ENCODE measurements at places on chromosomes 5 and 9. TPM values are rescaled to one million over a fixed set of nuclear protein-coding genes. Genes with fewer than 3 reads are reported as not detected.

DNA sequence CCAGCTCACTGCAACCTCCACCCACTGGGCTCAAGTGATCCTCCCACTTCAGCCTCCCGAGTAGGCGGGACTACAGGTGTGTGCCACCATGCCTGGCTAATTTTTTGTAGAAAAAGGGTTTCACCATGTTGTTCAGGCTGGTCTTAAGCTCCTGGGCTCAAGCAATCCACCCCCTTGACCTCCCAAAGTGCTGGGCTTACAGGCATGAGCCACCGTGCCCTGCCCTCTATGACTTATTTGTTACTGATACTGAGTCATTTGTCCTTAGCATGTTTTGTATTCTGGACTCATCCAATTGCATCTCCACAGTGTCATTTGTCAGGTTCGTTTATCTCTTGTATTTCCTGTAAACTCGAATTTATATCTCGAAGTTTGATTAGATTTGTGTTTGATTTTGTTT, 2.7 kb upstream of the ITK start:
- no peak for DNase-seq

DNA sequence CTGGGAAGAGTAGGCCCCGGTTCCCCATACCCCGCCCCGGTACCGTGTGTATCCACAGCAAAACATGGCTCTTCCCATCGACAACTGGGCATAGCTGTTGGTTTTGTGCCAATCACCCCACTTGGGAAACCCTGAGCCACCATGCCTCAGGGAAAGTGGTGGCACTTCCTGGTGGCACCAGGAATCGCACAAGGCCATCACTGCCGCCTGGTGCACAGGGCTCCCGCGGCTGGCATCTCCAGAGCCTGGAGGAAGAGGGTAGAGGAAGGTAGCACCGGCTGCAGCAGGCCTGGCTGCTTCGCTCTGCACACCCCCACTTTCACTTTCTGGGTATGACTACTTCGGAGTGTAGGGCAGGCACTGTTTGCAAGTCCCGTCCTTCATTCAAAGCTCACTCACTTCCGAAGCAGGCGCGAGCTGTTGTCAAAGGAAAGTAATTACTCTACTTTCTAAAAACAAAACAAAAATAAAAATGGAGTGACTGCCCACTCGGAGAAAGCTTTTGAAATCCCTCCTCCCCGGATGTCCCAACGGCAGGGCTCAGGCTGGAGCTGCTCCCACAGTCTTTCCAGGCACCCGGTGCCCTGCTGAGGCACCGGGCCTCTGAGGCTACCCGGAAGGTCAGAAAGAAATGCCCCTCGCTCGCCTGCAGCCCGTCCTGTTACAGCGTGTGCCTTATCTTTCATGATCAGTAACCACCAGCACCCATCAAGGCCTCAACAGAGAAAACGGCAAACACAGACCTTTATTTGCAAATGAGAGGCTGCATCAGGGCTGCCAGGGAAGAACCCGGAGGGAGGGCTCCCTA, 2.0 kb downstream of the BRD3 start:
- DNase-seq = peak; percentile 23

DNA sequence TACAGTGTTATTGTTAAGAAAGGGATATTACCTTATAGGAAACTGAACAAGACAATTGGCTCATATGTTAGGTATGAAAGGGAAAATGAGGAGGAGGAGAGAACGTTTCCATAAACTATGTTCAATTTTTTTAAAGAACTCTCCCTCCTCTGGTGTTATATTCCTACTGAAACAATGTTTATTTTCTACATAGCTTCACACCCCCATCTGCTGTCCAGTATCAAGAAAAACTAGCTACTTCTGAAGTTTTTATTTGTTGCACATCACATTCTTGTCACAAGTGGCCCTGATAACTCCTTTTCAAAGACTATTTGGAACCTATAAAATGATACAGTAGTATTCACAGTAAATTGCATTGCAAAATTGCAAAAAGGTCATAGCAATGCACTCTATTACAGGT, 223.4 kb upstream of the FAM174A start:
- no peak for DNase-seq

DNA sequence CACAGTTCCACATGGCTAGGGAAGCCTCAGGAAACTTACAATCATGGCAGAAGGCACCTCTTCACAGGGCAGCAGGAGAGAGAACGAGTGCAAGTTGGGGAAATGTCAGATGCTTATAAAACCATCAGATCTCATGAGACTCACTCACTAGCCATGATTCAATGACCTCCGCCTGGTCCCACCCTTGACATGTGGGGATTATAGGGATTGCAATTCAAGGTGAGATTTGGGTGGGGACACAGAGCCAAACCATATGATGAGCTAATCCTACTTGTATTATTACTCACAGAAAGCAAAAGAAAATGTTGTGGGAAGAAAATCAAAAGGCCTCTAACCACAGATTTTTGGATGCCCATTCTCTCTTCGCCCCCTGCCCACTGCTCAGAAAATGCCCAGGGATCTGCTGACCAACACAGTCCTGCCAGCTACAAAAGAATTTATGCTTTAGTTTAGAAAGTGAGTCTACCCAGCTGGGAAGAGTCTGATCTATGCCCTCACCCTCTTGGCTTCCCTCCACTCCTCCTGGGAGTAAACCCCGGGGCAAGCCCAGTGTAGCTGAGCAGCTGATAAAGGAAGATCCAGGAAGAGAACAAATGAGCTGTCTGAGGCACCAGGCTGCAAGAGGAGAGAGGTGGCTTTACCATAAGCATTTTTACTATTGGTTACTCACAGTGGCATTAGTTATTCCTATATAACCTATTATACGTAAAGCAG, 53.1 kb downstream of the RNF130 start:
- no peak for DNase-seq

DNA sequence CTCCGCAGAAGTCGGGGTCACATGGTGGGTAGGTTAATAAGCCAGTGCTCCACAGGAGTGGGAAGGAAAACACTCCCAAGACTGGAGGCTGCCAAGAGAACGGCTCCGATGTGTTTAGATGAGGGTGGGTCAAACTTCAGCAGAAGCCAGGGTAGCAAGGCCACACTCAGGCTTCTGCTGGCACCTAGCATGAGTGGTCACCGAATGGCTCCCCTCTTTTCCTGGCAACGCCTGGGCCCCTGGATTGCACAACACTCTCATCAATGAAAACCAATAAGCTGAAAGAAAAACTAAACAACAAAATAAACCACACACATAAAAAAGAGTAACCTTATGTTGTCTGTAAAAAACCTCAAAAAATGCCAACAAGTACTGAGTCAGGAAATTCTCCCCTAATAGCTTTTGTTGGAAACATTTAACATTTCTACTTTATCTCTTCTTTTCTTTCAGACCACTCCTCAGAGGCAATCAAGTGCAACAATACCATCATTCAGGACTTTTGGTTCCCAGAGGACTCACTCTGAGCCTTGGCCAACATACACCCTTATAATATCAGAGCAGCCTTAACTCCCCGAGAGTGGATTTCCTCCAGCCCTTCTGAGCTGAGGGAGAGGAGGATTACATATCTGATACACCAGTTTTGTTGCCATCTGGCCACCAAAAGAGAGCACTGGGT, 279.9 kb downstream of the ENC1 start:
- no peak for DNase-seq

GRCh38 chr5:115402822-115403577, 106.5 kb upstream of the CCDC112 start:
- DNase-seq = no peak

DNA sequence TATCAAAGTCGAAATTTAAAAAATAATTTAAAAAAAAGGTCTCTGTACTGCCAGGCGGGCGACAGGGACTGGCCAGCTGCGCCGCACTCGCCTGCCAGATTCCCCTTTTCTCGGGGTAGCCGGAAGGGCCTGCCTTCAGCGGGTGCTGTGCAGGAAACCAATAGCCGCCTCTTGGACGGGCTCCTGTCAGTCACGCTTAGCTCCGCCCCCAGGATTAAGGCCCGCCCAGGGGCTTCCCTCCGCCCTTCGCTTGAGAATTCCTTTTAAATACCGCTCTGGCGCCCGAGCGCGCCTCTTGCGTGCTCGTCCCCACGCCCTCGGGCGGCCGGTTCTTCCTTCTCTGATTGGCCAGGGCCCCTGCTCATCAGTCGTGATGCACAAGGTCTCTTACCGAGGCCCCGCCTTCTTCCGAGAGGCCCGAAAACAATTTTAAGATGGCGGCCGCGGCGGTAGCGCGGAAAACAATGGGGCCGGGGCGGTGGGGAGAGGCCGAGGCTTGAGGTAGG, at the start of gene MAML1:
Gene MAML1 (plus strand): TSS at position 411 of the 506 bp plus-strand sequence. CDS start 291 bp downstream, outside the sequence.
- peak; percentile 100 for DNase-seq

GRCh38 chr9:16312116-16312515, 558.4 kb downstream of the BNC2 start:
- DNase-seq = peak; percentile 81

GRCh38 chr5:1709171-1709803, 90.3 kb downstream of the MRPL36 start:
- no peak for DNase-seq

- DNase-seq = no peak
These were observed 10.9 kb downstream of the RIC1 start for GRCh38 chr9:5639816-5640215.

DNA sequence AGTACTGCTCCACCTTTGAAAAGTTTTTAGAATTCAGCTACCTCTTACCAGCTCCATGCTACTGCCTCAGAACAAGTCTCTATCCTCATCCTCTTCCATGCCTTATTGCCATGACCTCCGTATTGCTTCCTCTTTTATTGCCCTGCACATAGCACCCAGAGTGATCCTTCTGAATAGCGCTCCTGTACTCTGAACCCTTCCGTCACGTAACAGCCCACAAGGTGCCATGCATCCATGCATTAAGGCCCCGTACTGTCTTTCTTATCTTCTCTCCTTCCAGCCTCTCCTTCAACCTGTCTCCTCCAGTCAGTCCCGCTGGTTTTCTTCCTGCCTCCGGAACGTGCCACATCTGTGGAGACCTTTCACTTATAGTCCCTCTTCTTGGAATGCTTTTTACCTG, 273.3 kb upstream of the SEMA6A start:
- no peak for DNase-seq

DNA sequence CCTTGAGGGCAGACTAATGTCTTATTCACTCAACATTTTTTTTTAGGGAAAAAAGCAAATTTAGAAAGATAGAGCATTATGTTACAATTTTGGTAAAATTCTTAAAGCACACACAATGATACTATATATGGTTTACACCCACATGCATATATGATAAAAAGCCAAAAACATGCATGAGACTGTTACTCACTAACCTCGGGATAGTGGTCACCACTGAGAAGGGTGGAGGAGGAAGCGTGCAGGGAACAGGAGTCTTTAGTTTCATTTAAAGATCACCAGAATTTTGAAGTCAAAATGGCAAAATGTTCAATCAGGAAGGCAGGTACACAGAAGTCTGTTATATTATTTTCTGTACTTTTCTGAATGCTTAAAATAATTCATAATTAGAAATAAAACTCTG, 9.2 kb downstream of the ARL15 start:
- DNase-seq = no peak

DNA sequence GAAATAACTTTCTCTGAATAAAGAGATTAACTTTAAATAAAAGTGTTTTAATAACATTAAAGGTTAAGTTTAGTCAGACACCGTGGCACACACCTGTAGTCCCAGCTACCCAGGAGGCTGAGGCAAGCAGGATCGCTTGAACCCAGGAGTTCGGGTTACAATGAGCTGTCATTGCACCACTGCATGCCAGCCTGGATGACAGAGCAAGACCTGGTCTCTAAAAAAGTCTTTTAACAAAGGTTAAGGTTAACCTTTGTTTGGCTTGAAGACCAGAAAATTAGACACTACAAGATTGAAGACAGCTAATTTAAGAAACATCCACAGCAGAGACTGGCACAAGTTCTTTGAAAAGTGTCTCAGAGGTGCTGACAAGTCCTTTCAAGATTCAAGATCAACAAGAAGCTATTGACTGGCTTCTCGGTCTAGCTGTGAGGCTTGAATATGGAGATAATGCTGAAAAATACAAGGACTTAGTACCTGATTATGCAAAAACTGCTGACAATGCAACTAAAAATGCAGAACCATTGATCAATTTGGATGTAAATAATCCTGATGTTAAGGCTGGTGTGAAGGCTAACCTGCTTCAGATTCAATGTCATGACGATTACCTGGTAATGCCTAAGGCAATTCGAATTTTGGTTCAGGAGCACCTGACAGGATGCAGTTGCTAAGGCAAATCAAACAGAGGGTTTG, 48.8 kb downstream of the FAM81B start:
- no peak for DNase-seq

DNA sequence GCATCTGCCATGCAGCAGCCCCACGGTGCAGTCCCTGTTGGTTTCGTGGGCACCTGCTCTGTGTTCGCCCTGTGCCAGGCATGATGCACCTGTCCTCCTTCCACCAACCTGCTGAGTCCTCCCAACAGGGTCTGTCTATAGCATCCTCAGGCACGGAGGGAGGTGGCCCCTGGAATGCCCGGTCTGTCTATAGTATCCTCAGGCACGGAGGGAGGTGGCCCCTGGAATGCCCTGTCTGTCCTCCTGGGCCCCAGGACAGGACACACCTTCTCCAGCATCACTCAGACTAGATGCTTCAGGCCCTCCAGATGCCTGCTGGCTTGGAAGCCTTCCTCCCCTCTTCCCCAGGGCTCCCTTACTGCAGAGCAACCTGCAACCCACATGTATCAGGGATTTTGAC, 9.9 kb upstream of the PHYHD1 start:
- DNase-seq = no peak

DNA sequence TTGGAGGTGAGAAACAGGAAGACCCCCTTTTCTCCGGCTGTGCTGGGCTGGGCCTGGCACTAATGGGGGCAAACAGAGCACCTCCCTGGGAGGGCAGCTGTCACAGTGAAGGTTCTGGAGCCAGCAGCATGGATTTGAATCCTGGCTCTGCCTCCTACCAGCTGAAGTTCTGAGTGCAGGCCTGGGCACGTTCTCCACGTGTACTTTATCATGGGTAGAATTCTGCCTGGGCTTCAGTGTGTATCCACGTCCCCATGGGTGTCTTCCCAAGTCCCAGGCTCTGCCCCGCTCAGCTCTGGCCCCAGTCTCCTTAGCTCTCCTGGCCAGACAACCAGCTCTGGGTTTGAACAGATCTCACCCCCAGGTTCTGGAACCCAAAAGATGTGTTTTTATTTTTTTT, 223.2 kb downstream of the PBX3 start:
- no peak for DNase-seq

The PRDM9 gene
- not detected for total RNA-seq

The GPX3 gene
- 391 TPM for total RNA-seq

The NOTCH1 gene
- total RNA-seq = 65.1 TPM

The SPATA6L gene
- 10.1 TPM for total RNA-seq

The SPINK1 gene
- 74.5 TPM for total RNA-seq

The KLF9 gene
- total RNA-seq = 42.0 TPM

Measured in left lung (tissue), 14 donors.